ENCODE measurements at places on chromosomes 12 and 14. TPM values are rescaled to one million over a fixed set of nuclear protein-coding genes. Genes with fewer than 3 reads are reported as not detected.

The RNASE9 gene
- total RNA-seq = not detected

DNA sequence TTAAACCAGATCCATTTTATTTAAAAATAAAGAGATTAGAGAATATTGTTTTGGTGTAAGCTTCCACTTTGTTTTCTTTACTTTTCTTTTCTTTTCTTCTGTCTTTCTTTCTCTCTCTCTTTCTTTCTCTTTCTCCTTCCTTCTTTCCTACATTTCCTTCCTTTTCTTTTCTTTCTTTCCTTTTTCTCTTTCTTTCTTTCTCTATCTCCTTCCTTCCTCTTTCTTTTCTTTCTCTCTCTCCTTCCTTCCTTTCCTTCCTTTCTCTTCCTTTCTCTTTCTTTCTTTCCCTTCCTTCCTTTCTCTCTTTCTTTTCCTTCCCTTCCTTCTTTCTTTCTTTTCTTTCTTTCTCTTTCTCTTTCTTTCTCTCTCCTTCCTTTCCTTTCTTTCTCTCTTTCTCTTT is 100.8 kb downstream of the TMTC3 start:
- DNase-seq = no peak

- peak; percentile 17 for DNase-seq
These were observed 53.7 kb downstream of the MAP3K9 start for GRCh38 chr14:70755655-70756054.

GRCh38 chr12:2689879-2690278 is 104.9 kb upstream of the FKBP4 start:
- no peak for DNase-seq

The TMPRSS12 gene
- total RNA-seq = not detected

The TSPAN19 gene
- not detected for total RNA-seq

DNA sequence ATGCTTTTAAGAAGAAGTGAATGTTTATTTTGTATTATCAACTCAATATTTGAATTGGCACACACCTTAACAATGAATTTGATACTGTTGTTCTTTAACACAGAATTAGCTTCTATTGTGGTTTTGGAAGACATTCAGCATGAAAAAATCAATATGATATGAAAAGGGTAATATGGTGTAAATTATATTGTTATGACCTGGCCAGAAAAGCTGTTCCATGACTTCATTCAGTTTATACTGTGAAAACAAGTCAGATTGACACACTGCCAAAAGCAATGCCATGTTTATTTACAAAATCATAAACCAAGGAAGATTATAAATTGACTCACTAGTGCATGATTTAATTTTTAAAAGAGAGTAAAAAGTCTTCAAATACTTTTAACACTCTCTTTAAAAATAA is 851.4 kb upstream of the SEL1L start:
- peak; percentile 28 for DNase-seq

- DNase-seq = peak; percentile 8
These were observed 9.1 kb downstream of the SCAF11 start for GRCh38 chr12:45981075-45981837.

All from PC-3 (cell line).